Natural killer cell treated with Interleukin-12 subunit alpha and Interleukin-12 subunit beta and Interleukin-15 and Interleukin-18, amount 100 ng/mL, for 72 hours (primary cell): ENCODE measurements at places on chromosomes 5 and 9.

- DNase-seq = no peak
These were observed 36.8 kb upstream of the NEK6 start for GRCh38 chr9:124220946-124221451.

- no peak for DNase-seq
These were observed 335.4 kb downstream of the MSX2 start for GRCh38 chr5:175059687-175060211.

DNA sequence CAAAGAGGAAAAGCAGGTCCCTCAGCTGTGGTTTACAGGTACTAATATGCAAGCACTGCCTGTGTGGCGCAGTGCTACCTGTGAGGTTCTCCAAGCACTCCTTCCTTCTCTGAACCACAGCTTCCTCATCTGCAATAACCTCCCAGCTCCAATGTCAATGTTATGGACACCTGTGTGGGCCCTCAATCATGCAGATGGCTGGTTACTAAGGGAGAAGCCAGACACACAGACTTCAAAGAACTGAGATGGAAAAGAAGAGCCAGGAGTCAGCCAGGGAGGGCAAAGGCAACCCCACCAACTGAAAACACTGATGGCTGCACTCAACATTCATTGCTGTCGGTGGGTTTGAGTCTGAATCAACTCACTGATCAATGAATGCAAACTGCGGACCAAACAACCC is 77.7 kb downstream of the NR6A1 start:
- DNase-seq = no peak

GRCh38 chr9:120383611-120383998 is 196.4 kb downstream of the CDK5RAP2 start:
- DNase-seq = no peak

- DNase-seq = no peak
These were observed 1034.8 kb downstream of the MAT2B start for GRCh38 chr5:164540174-164540573.

DNA sequence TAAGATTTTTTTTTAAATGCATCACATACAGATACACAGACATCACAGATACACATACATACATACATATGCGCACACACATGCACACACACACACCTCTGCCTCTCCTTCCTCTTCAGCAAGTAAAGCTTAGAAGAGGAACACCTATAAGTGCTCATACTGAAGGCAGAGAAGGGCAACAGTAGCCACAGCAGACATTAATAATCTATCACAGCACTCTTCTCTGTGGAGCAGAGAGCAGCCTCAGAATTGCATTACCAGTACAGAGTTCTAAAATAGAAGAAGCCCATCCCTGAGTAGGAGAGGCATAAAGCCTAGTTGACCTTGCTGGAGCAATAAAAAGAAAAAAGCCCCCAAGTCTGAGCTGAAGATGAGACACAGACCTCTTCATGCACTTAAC is 110.6 kb downstream of the MLLT3 start:
- no peak for DNase-seq
